AML-193 (cell line): ENCODE measurements at places on chromosomes 3 and 15.

DNA sequence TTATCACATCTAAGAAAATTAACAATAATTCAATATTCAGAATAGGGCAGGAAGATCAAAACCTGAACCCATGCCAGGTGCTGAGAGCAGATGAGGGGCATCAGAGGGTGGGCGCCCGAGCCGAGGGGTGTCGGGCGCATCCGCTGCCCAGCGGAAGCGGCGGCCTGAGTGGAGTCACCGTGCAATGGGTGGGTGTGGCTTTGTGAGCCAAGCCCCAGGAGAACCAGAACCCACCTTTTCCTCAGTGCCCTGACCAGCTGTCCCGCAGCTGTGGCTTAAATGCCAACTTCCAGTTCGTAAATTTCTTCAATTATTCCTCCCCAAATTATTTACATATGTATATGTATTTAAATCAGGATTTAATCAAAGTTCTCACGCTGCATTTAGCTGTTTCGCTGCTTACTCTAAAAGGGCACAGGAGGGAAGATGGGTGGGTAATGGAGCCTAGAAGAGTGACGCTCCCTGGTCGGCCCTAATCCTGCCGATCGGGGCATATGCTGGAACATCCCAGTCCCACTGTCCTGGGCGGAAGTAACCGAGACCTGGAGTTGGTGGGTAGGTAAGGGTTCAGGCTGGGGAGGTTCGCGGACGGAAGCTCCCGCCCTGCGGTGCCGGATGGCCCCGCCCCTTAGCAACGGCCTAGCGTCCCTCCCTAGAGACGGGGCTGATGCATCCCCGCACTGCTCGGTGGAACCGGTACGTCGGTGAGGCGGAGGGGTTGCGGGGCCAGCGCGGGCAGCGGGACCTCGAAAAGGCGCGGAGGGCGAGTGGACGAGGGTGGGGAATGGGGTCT is 1.3 kb downstream of the DNAH1 start:
- no peak for DNase-seq

DNA sequence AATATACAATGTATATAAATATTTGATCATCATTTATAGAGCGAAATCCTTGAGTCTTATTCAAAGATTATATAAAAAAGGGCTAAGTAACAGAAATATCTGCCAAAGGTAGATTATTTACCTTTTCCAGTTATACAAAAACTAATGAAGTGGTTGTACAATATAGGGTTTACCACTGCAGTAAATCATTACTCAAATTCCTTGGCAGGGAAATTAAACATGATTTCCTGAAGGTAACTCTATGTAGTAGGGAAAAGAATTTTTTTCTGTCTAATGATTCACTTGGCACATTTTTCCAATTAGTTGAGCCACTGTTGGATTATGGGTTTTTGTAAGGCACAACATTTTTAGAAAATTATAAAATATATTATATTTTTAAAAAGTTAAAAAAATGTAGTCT is 129.6 kb downstream of the NR2F2 start:
- DNase-seq = no peak

DNA sequence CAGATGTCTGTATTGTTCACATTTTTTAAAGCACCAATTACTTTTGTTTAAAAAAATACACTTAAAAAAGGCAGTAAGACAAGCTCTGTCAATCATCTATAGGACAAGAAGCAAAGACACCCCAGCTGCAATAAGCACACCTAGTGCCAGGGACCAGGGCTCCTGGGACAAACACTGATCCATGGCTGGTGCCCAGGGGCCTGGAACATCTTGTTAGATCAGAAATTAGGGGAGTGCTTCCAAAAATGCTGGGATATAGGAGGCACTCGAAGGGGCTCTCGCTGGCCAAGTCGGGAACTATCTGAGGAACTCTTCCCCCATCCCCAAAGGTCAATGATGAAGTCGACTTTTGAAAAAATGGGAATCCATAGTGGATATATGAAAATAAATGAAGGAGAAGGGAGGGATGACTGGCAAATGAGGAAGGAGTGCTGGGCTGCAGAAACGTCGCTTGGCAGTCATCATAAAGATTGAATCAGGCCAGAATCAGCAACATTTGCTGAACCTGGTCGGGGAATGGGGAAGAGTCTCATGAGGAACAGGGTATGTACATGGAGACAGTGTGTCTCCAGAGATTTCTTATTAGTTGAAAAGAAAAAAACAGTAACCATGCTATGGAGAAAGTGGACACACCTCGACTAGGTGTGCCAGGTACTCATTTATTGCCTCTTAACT is 28.5 kb downstream of the TSPAN3 start:
- DNase-seq = no peak

GRCh38 chr3:100089812-100090668 is 24.3 kb downstream of the FILIP1L start:
- peak; percentile 93 for DNase-seq

- no peak for DNase-seq
These were observed 134.0 kb upstream of the THRB start for GRCh38 chr3:24628523-24629258.

DNA sequence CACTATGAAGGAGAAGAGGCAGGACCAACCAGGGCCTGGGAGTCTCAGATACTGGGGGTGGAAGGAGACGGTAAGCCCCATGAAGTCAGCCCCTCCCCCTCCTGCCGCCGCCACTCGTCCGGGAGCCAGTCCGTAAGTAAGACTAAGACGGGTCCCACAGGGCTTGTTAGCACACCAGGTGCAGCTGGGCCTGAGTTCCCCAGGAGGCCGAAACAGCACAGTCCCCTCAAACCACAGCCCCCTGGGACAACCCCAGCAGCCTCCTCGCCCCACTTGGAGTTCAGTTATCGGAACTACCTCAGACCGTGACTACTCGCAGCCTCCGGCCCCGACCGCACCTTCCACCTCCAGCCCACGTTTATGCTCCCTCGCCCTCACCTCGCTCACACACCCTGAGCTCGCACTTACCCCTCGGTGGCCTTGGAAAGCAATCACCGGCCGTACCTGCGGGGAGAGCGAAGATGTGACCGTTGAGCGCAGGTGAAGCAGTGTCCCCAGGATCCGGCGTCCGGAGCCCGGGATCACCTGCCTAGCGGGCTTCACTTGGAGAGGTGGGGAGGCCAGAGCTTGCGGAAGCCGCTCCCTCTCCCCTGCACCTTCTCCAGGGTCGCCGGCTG is 557 bp downstream of the ELL3 start:
- no peak for DNase-seq

- DNase-seq = no peak
These were observed 213.9 kb downstream of the OCA2 start for GRCh38 chr15:27885201-27885600.

DNA sequence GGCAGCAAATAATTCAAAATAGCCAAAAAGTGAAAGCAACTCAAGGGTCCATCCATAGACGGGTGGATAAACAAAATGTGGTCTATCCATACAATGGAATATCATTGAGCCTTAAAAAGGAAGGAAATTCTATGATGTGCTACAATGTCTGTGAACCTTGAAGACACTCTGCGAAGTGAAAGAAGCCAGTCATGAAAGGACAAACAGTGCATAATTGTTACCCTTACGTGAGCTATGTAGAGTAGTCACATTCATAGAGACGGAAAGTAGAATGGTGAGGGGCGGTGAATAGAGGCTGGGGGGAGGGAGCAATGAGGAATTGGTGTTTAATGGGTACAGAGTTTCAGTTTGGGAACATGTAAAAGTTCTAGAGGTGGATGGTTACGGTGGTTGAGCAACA is 18.1 kb downstream of the IGF1R start:
- no peak for DNase-seq

DNA sequence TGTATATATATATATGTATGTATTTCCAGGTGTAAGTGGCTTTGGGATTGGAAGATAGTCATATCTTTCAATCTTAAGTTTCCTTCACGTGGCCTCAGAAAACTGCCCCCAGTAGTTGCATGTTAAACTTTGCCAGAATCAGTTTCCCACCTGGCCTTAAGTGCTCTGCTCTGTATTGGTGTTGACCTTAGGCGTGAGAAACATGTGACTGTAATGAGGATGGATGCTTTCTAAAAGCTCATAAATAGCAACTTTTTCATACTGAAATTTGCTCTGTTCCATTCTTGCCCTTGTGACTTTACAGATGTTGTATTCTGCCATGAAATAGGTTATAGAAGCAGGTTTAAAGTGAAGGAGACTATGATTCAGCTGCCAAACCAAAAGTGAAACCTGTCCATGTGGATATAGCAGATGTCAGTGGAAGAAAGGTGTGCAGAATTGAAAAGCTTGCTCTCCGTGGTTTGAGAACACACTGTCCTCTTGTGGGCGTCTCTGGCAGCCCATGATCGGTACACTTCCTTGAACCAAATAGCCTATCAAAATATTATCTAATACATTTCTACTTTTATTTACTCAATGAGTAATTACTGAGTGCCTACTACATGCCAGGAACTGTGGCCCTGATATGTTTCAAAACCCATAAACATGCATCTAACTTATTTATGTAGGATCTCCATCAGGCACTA is 15.8 kb downstream of the SCG5 start:
- no peak for DNase-seq

DNA sequence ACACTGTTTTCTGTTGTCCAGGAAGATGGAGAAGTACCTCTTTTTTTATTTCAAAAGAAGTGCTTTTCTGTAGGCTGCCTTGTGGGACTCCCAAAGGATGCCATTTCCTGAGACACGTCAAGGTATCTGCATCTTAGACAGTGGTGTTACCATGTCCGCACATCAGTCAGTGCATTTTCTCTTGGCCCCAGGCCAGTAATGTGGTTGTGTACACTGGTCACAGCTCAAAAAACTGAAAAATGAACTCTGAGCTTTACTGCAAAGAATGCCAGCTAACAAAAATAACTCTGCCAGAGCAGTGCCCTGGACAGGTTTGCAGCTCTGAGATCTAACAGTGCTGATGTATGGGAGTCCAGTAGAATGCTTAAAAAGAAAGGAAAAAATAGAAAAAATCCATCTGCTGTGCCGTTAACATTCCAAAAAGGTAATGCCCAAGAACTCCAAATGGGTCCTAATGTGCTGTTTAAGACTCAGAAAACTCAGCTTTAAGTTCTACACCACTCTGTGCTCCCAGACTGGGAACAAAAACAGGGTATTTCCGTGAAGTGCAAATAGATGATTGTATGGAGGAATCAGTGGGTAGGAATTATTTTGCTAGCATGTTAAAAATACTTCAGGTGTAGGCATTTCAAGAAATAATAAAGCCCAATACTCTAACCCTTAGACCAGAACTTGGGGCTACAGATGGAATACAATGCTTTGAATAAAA is 315.9 kb downstream of the FEZF2 start:
- DNase-seq = no peak

DNA sequence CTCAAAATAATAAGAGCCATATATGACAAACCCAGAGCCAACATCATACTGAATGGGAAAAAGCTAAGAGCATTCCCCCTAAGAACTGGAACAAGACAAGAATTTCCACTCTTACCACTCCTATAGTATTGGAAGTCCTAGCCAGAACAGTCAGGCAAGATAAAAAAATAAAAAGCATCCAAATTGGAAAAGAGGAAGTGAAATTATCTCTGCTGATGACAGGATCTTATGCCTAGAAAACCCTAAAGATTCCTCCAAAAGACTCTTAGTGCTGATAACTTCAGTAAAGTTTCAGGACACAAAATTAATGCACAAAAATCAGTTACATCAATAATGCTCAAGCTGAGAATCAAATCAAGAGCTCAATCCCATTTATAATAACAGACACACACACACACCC is 45.9 kb upstream of the SLC2A2 start:
- no peak for DNase-seq

GRCh38 chr3:64759811-64760210 is 72.0 kb upstream of the ADAMTS9 start:
- DNase-seq = no peak
